ENCODE measurements at places on chromosomes 4 and X.

DNA sequence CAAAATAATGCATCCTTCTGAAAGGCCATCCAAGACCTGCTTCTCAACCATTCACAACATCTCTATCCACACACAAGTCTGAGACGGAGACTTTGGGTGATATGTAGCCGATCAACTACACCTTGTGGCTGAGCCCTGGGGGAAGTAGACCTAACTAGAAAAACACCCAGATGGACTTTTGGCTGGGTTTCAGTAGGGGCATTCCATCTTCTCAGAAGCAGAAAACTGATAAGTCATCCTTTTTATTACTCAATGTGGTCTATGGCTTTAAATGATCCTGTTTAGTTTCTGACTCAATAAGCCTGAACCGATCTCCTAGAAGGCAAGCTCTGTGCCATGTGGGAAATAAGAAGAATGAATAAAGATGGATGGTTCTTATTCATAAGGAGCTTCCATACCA is 82.5 kb upstream of the AFF2 start:
- DNase-seq: peak; percentile 25

- no peak for DNase-seq
Observed at GRCh38 chrX:141142946-141143345, 34.0 kb downstream of the LDOC1 start.

DNA sequence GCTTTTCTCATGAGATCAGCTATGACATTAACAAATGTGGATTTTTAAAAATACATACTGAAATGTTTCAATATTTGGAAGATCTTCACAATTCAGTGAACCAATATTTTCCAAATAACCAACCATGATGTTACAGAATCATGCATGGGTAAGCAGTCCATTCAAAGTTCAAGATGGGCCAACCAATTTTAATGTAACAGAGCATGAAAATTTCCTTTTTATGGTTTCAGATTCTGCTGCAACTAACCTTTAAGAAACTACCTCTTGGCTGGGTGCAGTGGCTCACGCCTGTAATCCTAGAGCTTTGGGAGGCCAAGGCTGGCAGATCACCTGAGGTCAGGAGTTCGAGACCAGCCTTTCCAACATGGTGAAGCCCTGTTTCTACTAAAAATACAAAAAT is 107.7 kb downstream of the RBM47 start:
- DNase-seq: no peak

DNA sequence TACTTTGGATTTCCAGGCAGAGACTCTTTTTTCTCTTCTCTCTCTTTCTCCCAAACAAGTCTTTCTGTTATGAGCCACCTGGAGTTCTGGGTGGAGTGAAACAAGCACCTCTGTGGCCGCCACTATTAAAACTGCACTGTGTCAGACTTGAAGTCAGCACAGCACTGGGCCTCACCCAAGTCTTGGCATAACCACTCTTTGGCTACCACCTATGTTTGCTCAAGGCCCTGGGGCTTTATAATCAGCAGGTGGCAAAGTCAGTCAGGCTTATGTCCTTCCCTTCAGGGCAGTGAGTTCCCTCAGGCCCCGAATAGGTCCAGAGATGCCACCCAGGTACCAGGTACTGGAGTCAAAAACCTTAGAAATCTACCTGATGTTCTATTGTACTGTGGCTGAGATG is 52.4 kb downstream of the ITIH6 start:
- no peak for DNase-seq

GRCh38 chr4:13611283-13611842 is 16.2 kb downstream of the BOD1L1 start:
- DNase-seq: peak; percentile 44

DNA sequence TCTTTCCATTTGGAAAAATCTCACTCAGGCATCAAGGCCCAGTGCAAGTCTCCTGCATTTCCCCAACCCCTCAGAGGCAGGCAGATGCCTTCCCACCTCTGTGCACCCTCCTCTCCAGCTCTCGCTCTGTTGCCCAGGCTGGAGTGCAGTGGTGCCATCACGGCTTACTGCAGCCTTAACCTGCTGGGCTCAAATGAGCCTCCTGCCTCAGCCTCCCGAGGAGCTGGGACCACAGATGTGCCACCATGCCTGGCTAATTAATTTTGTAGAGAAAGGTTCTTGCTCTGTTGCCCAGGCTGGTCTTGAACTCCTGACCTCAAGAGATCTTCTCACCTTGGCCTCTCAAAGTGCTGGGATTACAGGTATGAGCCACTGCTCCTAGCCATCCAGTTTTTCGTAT is 95.8 kb downstream of the NHSL2 start:
- no peak for DNase-seq

- DNase-seq: no peak
Observed at GRCh38 chrX:3712870-3713224, 602 bp downstream of the PRKX start.

DNA sequence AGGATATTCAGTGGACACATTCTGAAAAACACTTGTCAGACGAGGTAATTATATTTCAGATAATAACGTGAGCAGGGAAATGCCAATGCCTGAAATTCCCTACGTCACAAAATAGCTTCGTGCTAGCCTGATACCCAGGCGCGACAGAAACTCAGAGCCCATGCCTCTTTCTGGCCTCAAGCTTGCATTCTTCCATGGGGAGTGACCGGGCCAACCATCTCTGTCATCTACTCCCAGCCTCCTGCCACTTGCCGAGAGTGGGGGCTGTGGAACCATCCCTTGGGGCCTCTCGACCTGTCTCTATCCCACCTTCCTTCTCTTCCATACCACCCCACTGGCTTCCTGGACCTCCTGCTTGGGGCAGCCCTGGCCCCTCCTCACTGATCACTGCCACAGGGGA is 34.5 kb upstream of the CDKN2AIP start:
- no peak for DNase-seq

DNA sequence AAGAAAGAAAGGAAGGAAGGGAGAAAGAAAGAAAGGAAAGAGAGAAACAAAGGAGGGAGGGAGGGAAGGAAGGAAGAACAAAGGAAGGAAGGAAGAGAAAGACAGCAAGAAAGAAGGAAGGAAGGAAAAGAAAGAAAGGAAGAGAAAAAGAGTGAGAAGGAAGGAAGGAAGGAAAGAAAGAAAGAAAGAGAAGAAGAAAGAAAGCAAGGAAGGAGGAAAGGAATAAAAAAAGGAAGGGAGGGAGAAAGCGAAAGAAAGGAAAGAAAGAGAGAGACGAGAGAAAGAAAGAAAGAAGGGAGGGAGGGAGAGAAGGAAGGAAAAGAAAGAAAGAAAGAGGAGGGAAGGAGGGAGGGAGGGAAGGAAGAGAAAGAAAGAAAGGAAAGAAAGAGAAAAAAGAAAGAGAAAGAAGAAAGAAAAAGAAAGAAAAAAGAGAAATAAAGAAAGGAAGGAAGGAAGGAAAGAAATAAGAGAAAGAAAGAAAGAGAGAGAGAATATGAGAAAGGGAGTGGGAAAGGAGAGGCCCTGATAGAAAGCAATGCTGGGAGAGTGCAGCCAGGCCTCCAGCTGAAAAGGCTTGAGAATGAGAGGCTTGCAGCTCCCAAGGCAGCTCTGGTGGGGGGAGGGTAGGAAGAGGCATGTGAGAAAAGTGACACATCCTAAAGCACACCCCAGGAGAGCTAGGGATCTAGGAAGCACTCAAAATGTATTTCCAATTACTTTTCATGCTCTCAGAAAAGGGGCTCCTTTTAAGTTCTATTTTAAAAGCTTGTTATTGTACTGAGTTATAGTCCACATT is 134.0 kb upstream of the ZIC3 start:
- DNase-seq: no peak

- DNase-seq: no peak
Observed at GRCh38 chr4:164888096-164888715, 11.2 kb downstream of the APELA start.

- no peak for DNase-seq
Observed at GRCh38 chrX:32597777-32598176, 613.6 kb downstream of the DMD start.

DNA sequence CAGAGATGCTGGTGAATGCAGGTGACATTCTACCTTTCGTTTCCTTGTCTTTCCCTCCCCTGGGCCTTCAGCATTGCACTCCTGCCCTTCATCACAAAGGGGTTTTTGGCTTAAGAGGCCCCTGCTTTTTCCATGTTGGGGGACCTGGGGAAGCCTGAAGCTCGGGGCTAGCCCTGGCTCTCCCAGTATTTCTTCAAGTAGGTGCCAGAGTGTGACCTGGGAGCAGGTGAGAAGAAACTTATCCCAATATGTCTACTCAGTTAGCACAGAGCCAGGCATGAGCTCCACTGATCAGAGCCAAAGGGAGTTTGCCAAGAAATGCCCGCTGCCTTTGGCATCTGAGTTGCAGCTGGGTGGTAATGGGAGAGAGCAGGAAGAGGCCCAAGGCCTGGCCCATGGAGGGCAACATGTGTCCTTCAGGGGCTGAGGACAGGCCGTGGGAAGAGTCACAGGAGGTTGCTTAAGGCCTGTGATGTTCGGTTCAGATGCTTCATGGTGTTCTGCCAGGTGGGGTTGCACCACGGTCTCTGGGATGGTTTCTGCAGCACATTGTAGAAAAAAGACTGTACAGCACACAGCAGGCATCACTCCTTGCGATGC is 7.6 kb downstream of the PRRG3 start:
- no peak for DNase-seq

DNA sequence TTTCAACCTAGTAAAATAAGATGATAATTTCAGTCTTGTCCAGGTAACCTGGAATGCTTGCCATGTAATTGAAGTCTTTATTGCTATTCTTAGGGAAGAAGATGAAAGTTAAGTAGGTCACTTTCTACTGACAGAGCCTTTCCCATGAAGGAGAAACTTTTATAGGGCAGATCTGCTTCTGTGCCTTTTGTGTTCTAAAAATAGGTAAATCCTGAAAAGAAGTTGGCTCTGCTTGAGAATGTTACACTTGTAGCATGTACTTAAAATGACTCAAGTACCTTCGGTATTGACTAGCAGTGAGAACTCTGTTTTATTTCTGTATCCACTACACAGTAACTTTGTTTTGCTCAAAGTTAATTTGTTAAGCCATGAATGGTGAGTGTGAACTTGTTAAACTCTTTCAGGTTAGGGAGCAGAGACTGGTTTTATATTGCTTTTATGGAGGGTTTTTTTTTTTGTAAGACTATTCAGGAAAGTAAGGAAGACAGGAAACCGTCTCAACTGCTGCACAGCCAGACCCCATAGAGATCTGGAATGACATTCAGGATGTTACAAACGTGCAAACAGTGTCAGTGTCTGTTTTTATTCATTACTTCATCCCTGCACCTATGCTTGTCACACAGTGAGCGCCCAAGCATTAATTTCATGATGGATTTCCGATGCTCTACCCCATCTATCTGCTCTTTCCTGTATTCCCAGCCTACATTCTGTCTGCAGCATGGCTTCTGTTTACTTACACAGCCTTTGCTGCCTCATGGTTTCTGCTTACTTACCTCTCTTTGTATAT is 53.0 kb downstream of the SEPTIN11 start:
- DNase-seq: no peak

DNA sequence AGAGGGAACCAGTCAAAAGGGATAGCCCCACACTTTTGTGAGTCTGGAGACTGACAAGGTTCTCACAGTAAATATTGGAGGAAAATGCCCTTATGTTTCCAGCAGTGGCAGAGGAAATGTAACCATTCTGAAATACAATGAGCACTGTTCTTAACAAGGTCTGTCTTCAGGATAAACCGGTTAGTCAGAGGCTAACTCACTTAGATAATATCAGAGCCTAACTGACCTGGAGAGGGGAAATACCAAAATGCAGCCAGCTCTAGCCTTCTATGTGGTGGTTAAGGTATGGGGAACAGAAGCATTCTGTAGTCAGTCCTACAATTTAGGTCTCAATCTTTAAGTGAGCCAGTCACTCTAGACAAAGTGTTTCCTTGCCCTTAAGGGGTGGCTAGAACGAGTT is 70.8 kb downstream of the TBCK start:
- no peak for DNase-seq
